ENCODE measurements at places on chromosomes 4 and X. TPM values are rescaled to one million over a fixed set of nuclear protein-coding genes. Genes with fewer than 3 reads are reported as not detected.

DNA sequence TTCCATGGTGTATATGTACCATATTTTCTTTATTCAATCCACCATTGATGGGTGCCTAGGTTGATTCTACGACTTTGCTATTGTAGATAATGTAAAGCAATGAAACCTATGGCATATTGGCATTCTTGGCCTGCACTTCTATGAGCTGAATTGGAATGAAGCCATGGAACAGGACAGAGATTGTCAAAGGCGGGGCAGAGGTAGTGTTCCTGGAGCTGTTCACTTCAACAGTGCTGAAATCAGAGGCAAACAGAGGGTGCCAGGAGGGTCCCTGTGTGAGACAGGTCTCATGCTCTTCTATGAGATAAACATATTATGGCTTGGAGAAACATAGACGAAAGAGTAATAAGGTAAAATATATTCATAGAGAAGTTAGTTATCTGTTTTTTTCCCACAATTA, 342.6 kb upstream of the VCX start:
- no peak overlapping the region for H3K4me3 ChIP-seq
- no peak for DNase-seq
- H3K27ac ChIP-seq, result no peak overlapping the region
- H3K36me3 ChIP-seq, result no peaks in the 10 kb centered on the region
- H3K4me1 ChIP-seq, result no peaks in the 10 kb centered on the region

DNA sequence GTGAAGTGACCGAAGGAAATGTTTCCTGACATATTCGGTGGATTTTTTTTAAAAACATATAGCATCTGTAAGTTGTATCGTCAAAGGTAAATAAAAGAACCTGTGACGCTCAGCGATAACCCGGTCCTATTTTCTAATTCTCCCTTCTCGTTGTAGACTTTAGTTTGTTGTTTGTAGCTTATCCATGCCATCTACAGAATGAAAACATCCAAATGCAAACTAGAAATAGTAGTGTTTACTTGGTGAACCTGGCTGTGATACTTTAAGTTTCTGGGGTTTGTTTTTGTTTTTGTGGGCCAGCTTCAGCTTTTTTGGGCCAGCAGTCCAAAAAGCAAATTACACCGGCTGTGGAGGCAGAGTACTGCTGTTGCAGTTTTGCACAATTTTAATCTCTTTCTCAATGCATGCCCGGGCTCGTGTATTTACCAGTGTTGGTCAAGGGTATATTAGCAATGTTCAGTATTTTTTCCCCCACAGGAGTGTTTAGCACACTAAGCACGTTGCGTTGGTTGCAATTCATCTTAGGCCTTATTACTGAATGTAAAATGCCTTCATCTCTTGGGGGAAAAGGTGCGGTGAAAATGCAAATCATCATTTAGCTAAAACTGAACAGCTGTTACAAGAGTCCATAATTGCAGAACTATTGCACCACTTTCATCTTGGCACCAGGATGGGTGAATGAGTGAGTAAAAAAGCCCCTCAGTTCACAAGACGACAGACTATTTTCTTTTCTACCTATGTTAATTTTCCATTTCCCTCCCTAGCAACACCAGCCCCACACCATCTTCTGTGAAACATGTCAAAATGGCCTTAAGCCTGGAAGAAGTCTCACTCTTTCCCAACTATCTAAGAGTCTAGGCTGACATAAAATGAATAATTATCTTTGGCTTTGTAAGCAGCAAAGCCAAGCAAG, 1.7 kb upstream of the CNOT6L start:
- peaks cover 4% of the 10 kb centered on the region for H3K36me3 ChIP-seq
- H3K27ac ChIP-seq, result peak overlapping the region; percentile 34
- DNase-seq, result no peak
- no peaks in the 10 kb centered on the region for H3K27me3 ChIP-seq

GRCh38 chrX:118179718-118180117, 63.1 kb upstream of the KLHL13 start:
- no peak overlapping the region for H3K27ac ChIP-seq
- H3K4me3 ChIP-seq, result no peak overlapping the region
- H3K4me1 ChIP-seq, result no peaks in the 10 kb centered on the region

DNA sequence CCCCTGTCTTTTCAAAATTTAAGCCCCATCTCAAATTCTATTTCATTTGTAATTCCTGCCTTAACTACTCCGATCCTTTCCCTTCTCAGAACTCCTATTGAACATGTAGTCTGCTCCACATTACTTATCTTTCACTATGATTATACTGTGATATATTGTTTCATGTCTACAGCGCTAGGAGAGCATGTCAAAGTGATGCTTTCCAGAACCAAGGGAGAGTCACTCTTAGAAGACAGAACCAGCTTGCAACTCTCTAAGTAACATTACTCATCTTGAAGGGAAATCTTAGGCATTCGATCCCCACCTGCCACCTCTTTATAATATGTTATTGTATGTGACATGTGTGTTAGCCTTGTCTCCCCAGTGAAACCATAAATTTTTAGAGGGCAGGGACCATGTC, 10.5 kb downstream of the EXOC1L start:
- H3K27ac ChIP-seq, result no peak overlapping the region
- no peaks in the 10 kb centered on the region for H3K27me3 ChIP-seq
- no peaks in the 10 kb centered on the region for H3K36me3 ChIP-seq
- no peaks in the 10 kb centered on the region for H3K4me1 ChIP-seq
- no peak overlapping the region for H3K4me3 ChIP-seq

DNA sequence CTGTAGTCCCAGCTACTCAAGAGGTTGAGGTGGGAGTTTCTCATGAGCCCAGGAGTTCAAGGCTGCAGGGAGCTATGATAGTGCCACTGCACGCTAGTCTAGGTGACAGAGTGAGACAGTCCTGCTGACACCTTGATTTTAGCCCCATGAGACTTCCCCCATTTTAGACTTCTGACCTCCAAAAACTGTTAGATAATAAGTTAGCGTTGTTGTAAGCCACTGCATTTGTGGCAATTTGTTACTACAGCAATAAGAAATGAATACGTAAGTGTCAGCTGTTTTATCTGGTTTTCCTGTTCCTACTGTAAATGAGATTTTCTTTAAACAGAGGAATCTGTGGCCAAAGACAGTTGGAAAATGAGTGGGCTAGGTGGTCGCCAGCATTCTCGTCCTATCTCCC, 83.9 kb downstream of the ARHGAP10 start:
- H3K27ac ChIP-seq, result no peak overlapping the region
- no peak for DNase-seq
- H3K36me3 ChIP-seq, result no peaks in the 10 kb centered on the region
- no peaks in the 10 kb centered on the region for H3K27me3 ChIP-seq

Gene EGF
- total RNA-seq, result 28.0 TPM

All from SJSA1 (cell line).